ENCODE measurements at places on chromosomes 3 and 15. TPM values are rescaled to one million over a fixed set of nuclear protein-coding genes. Genes with fewer than 3 reads are reported as not detected.

Gene RPL32
- 2,329 TPM for polyA plus RNA-seq

GRCh38 chr3:99686955-99687612 lies 48.7 kb downstream of the COL8A1 start:
- no peaks in the 10 kb centered on the region for H3K27me3 ChIP-seq
- no peak overlapping the region for H3K4me3 ChIP-seq
- no peaks in the 10 kb centered on the region for H3K4me1 ChIP-seq
- no peak overlapping the region for H3K27ac ChIP-seq
- DNase-seq: no peak

- no peaks in the 10 kb centered on the region for H3K4me1 ChIP-seq
- H3K27me3 ChIP-seq: no peaks in the 10 kb centered on the region
- no peak overlapping the region for H3K27ac ChIP-seq
- H3K36me3 ChIP-seq: no peaks in the 10 kb centered on the region
Measured at GRCh38 chr3:151356794-151357462, 27.6 kb upstream of the P2RY13 start.

- peaks cover 2% of the 10 kb centered on the region for H3K36me3 ChIP-seq
- H3K27me3 ChIP-seq: no peaks in the 10 kb centered on the region
- H3K4me1 ChIP-seq: peaks cover 2% of the 10 kb centered on the region
- H3K4me3 ChIP-seq: no peak overlapping the region
- H3K27ac ChIP-seq: no peak overlapping the region
Measured at GRCh38 chr15:58777107-58777506, 6.0 kb downstream of the MINDY2 start.

GRCh38 chr15:92451225-92451825 lies 57.6 kb downstream of the ST8SIA2 start:
- H3K27ac ChIP-seq: no peak overlapping the region
- peaks cover 14% of the 10 kb centered on the region for H3K4me1 ChIP-seq
- no peaks in the 10 kb centered on the region for H3K36me3 ChIP-seq
- H3K27me3 ChIP-seq: no peaks in the 10 kb centered on the region
- peak; percentile 53 for DNase-seq
- H3K4me3 ChIP-seq: no peak overlapping the region

GRCh38 chr3:192207651-192208050 lies 519.7 kb downstream of the FGF12 start:
- no peaks in the 10 kb centered on the region for H3K36me3 ChIP-seq
- H3K4me3 ChIP-seq: no peak overlapping the region
- H3K27me3 ChIP-seq: no peaks in the 10 kb centered on the region
- H3K27ac ChIP-seq: no peak overlapping the region
- H3K4me1 ChIP-seq: no peaks in the 10 kb centered on the region
